Left ventricle myocardium superior (tissue), 1 donor: ENCODE measurements at places on chromosomes 2 and 18.
A peak's percentile ranks its signal among the peaks of the same experiment; 100 is the strongest.

- no peak for DNase-seq
Measured at GRCh38 chr2:48984922-48985321, 169.4 kb downstream of the FSHR start.

- no peak for DNase-seq
Measured at GRCh38 chr2:1584051-1584531, 160.2 kb downstream of the PXDN start.

- DNase-seq, result peak; percentile 33
Measured at GRCh38 chr2:66536997-66537396, 102.1 kb downstream of the MEIS1 start.

- no peak for DNase-seq
Measured at GRCh38 chr2:173109253-173110188, 33.9 kb downstream of the MAP3K20 start.

GRCh38 chr2:4549666-4550210 lies 846.4 kb downstream of the DCDC2C start:
- DNase-seq, result no peak

DNA sequence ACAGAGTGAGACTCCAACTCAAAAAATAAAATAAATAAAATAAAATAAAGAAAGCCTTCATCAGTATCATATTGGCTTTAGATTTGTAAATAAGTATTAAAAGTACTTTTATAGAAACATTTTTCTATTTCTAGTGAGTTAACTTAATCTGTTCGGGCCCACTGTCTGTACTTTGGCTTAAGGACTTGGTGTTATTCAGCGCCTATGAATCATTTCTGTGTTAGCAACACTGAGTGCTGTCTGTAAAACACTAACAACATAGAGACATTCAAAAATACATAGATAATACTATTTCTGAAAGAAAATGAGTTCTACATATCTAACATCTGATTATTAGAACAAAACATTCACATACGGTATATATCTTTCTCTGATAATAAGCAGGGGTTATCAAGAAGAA lies 221.5 kb upstream of the CDH19 start:
- DNase-seq, result no peak

DNA sequence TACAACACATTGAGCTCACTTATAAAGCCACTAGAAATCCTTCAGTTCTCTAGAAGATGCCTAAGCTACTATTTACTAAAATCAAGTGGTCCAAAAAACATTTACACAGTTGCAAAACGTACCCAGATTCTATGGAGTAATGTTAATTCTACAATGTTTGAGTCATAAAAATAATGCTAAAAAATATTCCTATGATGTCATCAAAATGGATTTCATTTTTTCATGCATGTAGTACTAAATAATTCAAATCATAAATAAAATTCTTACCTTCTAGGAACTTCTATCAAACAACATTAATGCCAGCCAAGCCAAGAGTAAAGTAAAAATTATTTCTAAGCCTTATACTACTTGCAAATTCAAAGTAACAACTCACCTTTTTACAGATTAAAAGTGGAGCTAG lies 168.9 kb upstream of the EPC2 start:
- DNase-seq, result no peak

DNA sequence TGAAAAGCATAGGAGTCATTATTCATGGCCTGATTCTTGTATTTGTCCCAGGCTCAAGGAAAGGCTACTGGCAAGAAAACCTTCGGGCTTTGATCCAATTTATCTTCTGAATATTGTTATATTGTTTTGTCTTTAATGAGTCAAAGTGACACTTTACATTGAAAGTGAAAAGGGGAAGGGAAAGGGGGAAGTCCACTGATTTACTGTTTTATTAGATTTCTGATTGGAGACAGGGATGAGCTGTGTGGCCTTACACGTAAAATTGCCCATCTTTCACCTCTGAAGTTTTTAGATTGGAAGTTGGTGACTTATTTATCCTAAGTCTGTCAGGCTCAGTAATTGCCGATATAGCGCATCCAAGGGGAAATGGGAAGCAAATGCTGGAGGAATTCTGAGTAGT lies 843.8 kb upstream of the LRRTM1 start:
- DNase-seq, result no peak

DNA sequence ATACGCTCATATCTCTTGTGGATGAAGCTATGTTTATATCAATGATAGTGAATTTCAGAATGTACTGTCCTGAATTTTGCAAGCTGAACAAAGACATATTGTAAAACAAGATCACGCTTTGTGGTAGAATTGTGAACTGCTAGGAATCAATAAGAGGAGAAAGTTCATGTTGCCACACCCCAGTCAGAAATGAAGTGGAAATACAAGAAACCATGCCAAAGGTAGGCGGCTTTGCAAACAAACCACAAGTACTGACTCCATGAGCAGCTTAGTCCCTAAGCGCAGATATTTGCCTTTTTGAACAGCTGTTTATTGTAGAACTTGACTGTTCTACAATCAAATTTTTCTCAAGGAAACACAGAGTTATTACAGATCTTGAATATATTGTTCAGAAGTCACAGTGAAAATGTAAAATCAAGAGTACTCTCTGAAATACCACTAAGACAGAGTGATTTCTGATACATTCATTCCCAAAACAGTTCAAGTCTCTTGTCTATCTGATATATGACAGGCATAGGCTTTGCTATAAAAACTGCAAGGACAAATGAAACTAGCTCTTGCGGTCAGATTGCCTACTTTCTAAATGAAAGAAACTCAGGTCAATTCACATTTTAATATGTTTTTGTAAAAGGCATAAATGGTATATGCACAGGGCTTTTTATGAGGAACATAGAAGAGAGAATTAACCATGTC lies 120.9 kb upstream of the CDH19 start:
- DNase-seq, result no peak
